Activated CD8-positive, alpha-beta memory T cell treated with anti-CD3 and anti-CD28 coated beads for 24 hours (primary cell): ENCODE measurements at places on chromosomes 1 and 21.

- no peak for DNase-seq
These were observed 9.4 kb downstream of the PHACTR4 start for GRCh38 chr1:28378906-28379305.

DNA sequence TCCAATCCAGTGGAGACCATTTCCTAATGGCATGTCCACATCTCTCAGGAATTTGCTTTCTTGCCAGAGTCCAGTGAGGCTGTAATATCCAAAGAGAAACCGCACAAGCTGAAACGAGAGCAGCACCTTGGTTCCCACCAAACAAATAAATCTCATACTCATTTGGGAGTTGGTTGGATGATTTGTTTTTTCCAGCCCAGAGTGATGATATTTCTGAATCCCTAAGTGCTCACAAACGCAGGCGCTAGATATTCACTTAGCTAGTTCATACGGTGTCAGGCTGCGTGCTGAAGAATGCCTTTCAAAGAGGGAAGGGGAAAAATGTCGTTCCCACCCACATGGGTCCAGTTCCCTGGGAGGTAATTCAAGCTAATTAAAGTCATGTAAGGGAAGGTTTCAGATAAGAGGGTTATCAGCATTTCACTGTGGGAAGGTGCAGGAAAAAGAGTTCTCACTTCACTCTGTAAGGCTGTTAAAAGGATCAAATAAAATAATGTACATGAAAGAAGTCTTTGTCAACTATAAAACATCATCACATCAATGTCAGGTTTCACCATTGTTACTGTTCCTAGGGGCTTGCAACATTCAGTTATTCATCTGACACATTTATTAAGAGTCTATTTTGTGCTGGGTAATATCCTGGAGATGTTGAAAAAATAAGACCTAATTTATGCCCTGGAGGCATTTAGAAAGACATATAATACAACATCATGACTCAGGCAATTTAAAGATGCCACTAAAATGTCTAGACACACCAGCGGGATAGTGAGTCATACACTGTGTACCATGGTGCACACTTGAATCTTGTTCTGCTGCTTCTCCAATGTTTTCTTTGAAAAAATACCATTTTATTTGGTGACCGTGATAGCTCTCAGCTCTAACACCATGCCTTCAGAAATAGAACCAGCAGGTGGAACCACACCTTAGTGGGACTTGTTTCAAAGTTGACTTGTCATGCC, 19.3 kb downstream of the DPT start:
- no peak for DNase-seq

DNA sequence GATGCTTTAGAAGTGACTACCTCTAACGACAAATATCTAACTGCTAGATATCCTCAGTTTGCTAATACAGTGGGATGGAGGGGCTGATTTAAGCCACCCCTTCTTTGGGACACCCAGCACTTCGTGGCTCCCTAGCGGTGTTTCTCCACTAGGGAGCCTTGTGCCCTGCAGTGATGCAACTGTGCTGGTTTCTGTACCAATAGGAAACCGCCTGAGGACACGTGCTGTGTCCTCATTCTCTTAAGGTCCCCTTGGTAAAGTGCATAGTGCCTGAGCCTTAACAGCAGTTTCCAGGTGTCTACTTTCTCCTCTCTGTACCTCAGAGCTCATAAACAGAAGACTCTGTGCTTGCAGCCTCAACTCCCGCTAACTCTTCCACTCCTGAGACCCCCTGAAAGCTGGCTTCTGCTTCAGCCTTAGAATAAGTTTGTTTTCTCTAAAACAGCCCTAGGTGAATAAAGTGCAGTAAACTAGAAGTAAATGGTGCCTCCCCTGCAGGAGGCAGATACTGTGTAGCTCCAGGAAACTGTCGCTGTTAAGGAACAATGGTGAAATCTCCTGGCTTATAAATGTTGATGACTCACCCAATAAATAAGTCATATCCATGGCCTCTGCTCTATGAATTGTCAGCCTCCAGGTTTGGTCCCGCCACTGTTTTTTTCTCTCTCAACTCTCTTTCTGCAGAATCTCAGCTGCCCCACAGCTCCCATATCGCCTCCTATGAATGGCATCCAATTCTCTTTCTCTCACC, 130.4 kb downstream of the AK5 start:
- DNase-seq: no peak

- no peak for DNase-seq
These were observed 97.7 kb downstream of the ATP1B1 start for GRCh38 chr1:169204157-169204556.

DNA sequence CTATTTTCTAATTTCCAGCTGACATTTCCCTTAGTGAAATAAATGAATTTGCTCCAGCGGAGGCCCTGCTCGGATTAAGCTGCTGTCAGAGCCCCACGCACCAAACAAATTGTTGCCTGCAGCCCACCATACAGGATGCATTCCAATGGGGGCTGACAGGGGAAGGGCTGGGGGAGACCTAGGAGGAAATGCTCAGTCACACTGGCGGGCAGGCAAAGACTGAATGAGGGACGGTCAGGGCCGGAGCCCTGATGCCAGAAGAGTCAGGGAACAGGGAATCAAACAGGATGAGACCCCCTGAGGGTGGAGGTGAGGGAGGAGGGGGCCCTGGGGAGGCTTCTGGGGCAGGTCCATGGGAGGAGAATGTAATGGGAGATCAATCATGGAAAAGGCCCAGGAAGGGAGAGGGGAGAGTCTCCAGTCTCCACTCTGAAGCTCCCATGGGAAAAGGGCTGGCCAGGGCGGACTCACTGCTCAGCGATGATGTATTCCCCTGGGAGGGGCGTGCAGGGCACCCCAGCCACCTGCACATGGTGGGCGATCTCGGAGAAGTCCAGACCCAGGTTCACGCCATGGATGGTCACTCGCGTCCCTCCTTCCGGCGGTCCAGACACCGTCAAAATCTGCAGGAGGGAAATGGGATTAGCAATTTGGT, 149.4 kb upstream of the CD34 start:
- no peak for DNase-seq

DNA sequence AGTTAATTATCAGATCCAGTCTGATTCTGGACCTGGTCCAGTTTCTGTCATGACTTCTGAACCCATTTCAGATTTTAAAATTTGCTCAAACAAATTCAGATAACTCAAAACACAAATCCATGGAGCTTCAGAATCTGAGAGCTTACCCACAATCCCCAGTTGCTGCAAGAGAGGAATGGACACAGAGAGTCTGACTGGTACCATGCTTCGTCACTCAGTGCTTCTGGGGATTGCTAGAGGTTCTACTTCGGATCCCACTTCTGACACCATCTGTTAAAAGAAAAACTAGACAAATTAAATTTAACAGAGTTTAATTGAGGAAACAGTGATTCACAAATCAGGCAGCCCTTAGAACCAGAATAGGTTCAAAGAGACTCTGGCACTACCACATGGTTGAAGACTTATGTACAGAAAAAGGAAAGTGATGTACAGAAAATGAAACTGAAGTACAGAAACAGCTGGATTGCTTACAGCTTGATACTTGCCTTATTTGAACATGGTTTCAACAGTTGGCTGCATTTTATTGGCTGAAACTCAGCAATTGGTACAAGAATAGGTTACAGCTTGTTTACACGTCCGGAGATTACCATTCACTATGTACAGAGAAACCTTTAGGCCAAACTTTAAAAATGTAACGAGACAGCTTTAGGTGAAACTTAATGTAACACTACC, 60.7 kb upstream of the TEKT2 start:
- no peak for DNase-seq

- DNase-seq: no peak
These were observed 499 bp downstream of the C1QA start for GRCh38 chr1:22636927-22637326.

DNA sequence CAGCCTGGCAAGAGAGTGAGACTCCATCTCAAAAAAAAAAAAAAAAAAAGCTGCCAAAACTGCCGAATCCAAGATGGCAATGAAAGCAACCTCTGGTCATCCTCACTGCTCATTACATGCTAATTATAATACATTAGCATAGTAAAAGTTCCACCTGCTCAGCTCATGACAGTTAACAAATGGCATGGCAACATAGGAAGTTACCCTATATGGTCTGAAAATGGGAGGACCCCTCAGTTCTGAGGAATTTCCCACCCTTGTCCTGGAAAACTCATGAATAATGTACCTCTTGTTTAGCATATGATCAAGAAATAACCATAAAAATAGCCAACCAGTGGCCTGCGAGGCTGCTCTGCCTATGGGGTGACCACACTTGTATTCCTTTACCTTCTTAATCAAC, 93.1 kb upstream of the PGBD5 start:
- DNase-seq: no peak

DNA sequence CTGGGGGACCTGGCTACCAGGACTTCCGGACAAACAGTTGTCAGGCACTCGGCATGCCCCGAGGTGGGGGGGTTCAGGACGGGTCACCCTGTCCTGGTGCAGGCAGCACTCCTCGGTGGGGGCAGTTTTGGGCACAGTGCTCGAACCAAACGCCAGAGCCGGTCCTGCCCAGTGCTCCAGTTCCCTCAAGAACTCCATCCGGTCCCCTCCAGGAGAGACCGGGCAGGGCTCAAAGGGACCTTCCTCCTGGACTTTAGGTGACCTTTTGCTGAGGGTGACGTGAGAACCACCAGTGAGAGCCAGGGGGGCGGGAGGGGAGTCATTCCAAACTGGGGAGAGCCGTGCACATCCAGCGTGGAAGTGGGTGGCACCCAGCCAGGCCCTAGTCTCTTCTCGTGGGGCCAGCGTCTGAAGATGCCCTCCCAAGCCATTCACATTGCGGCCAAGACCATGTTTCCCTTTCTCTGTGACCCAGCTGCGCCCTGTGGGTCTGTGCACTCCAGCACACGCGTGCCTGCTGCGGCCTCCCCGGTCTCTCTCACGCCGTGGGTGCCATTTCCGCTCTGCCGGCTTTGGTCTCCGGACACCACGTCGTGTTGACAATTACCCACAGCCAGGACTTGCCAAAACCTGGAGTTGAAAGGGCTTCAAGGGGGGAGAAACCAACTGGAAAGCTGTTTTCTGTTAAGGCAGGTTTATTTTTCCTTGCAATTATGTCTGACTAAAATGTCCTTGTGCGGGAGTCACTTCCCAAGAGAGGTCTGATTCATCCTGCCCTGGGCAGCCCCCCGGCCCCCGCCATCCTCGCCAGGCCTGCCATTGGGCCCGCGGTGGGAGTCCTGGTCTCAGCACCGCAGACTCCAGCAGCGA, 178.8 kb upstream of the ARHGEF16 start:
- DNase-seq: no peak

GRCh38 chr21:32413697-32414578, 1.4 kb downstream of the EVA1C start:
- DNase-seq: peak; percentile 63
